ENCODE measurements at places on chromosomes 3 and 15. TPM values are rescaled to one million over a fixed set of nuclear protein-coding genes. Genes with fewer than 3 reads are reported as not detected.
A peak's percentile ranks its signal among the peaks of the same experiment; 100 is the strongest.

The FBXW12 gene
- not detected for total RNA-seq

The THAP10 gene
- 6.7 TPM for total RNA-seq

The AP3S2 gene
- 24.6 TPM for total RNA-seq

The PLSCR5 gene
- total RNA-seq, result not detected

The RRP9 gene
- total RNA-seq, result 54.5 TPM

The EFHB gene
- 0.46 TPM for total RNA-seq

The PPCDC gene
- total RNA-seq, result 26.1 TPM

The CAPN3 gene
- 0.31 TPM for total RNA-seq

DNA sequence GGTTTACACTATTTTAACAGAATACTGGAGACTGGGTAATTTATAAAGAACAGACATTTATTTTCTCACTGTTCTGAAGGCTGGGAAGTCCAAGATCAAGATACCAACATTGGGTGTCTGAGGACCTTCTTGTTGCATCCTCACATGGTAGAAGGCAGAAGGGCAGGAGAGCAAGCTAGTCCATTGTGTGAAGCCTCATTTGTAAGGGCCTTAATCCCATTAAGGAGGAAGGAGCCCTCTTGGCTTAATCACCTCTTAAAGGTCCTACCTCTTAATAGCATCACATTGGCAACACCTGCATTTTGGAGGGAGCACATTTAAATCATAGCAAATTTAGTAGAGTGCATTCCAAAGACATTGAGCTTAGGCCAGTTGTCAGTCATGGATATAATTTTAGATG lies 26.2 kb downstream of the UBE2Q2 start:
- H3K4me3 ChIP-seq, result no peak overlapping the region
- H3K4me1 ChIP-seq, result no peaks in the 10 kb centered on the region
- no peak overlapping the region for H3K27ac ChIP-seq

- H3K36me3 ChIP-seq, result no peaks in the 10 kb centered on the region
- H3K4me3 ChIP-seq, result no peak overlapping the region
- no peaks in the 10 kb centered on the region for H3K27me3 ChIP-seq
- peak overlapping the region; percentile 35 for H3K27ac ChIP-seq
Measured at GRCh38 chr15:90106522-90107117, 4.4 kb upstream of the IDH2 start.

- H3K4me1 ChIP-seq, result peaks cover 39% of the 10 kb centered on the region
- no peaks in the 10 kb centered on the region for H3K36me3 ChIP-seq
- peak overlapping the region; percentile 60 for H3K27ac ChIP-seq
- H3K27me3 ChIP-seq, result no peaks in the 10 kb centered on the region
- peak; percentile 30 for DNase-seq
Measured at GRCh38 chr15:100759698-100760356, 119.8 kb upstream of the ALDH1A3 start.

DNA sequence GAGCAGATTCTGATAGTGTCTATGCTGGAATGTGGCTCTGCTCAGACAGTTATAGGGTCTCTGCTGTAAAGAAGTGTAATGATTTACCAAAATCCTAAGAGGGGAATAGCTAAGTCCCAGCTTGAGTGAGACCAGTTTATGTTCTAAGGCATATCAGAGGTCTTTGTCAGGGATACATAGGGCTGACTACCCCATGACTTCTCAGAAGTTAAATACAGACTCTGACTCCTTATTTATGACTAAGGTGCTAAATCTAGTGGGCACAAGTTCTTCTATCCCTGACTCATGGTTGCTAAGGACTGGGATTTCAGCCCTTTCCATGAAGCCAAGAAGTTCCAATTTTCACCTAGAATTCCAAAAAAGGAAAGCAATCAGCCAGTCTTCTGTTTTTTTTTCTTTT lies 192.6 kb upstream of the POU1F1 start:
- H3K4me3 ChIP-seq, result no peak overlapping the region
- DNase-seq, result no peak
- H3K27ac ChIP-seq, result no peak overlapping the region

- H3K36me3 ChIP-seq, result no peaks in the 10 kb centered on the region
- no peak overlapping the region for H3K27ac ChIP-seq
- no peak overlapping the region for H3K4me3 ChIP-seq
- no peaks in the 10 kb centered on the region for H3K27me3 ChIP-seq
Measured at GRCh38 chr3:31288641-31289100, 244.1 kb upstream of the STT3B start.

- no peaks in the 10 kb centered on the region for H3K27me3 ChIP-seq
- H3K4me1 ChIP-seq, result peaks cover 36% of the 10 kb centered on the region
- DNase-seq, result no peak
- peak within 1 kb of the TSS; percentile 81 for H3K4me3 ChIP-seq
- H3K36me3 ChIP-seq, result no peaks in the 10 kb centered on the region
- peak within 1 kb of the TSS; percentile 93 for H3K27ac ChIP-seq
Measured at GRCh38 chr3:188154014-188154808, at the start of gene LPP. TSS of gene LPP (plus strand) at chr3:188154157. CDS start at chr3:188406121, 251,964 bp downstream.

- H3K4me1 ChIP-seq, result no peaks in the 10 kb centered on the region
- no peak overlapping the region for H3K27ac ChIP-seq
- no peaks in the 10 kb centered on the region for H3K27me3 ChIP-seq
- no peaks in the 10 kb centered on the region for H3K36me3 ChIP-seq
Measured at GRCh38 chr15:97473627-97474026, 486.9 kb upstream of the ARRDC4 start.

- no peak overlapping the region for H3K4me3 ChIP-seq
- no peak overlapping the region for H3K27ac ChIP-seq
- H3K27me3 ChIP-seq, result no peaks in the 10 kb centered on the region
- no peaks in the 10 kb centered on the region for H3K36me3 ChIP-seq
- H3K4me1 ChIP-seq, result no peaks in the 10 kb centered on the region
Measured at GRCh38 chr3:190709351-190709773, 153.1 kb downstream of the GMNC start.

- no peaks in the 10 kb centered on the region for H3K4me1 ChIP-seq
- DNase-seq, result no peak
- H3K27me3 ChIP-seq, result no peaks in the 10 kb centered on the region
- no peak overlapping the region for H3K4me3 ChIP-seq
Measured at GRCh38 chr3:86963611-86964010, 27.3 kb downstream of the VGLL3 start.

GRCh38 chr15:27847775-27848710 lies 251.1 kb downstream of the OCA2 start:
- H3K4me3 ChIP-seq, result no peak overlapping the region
- H3K27ac ChIP-seq, result no peak overlapping the region
- no peak for DNase-seq
- H3K36me3 ChIP-seq, result no peaks in the 10 kb centered on the region
- H3K27me3 ChIP-seq, result no peaks in the 10 kb centered on the region

GRCh38 chr3:58184309-58184981 lies 26.3 kb downstream of the DNASE1L3 start:
- DNase-seq, result no peak

GRCh38 chr15:22253676-22254408 lies 173.5 kb downstream of the OR4M2 start:
- no peaks in the 10 kb centered on the region for H3K36me3 ChIP-seq
- no peaks in the 10 kb centered on the region for H3K27me3 ChIP-seq
- DNase-seq, result no peak
- no peaks in the 10 kb centered on the region for H3K4me1 ChIP-seq

GRCh38 chr3:123137001-123137400 lies 64.7 kb upstream of the SEC22A start:
- no peak for DNase-seq
- peaks cover 4% of the 10 kb centered on the region for H3K36me3 ChIP-seq
- no peaks in the 10 kb centered on the region for H3K27me3 ChIP-seq
- no peak overlapping the region for H3K4me3 ChIP-seq
- no peaks in the 10 kb centered on the region for H3K4me1 ChIP-seq

- H3K4me1 ChIP-seq, result no peaks in the 10 kb centered on the region
- no peaks in the 10 kb centered on the region for H3K27me3 ChIP-seq
- DNase-seq, result no peak
- H3K36me3 ChIP-seq, result no peaks in the 10 kb centered on the region
- no peak overlapping the region for H3K27ac ChIP-seq
- no peak overlapping the region for H3K4me3 ChIP-seq
Measured at GRCh38 chr3:100875239-100875638, 118.0 kb downstream of the ABI3BP start.

GRCh38 chr3:175896655-175897054 lies 1037.5 kb downstream of the NAALADL2 start:
- H3K27ac ChIP-seq, result no peak overlapping the region
- H3K27me3 ChIP-seq, result no peaks in the 10 kb centered on the region
- no peaks in the 10 kb centered on the region for H3K4me1 ChIP-seq
- DNase-seq, result no peak
- H3K4me3 ChIP-seq, result no peak overlapping the region

- H3K4me3 ChIP-seq, result peak overlapping the region; percentile 84
- H3K27me3 ChIP-seq, result no peaks in the 10 kb centered on the region
- H3K36me3 ChIP-seq, result no peaks in the 10 kb centered on the region
- DNase-seq, result no peak
Measured at GRCh38 chr15:89088605-89089315, 504 bp downstream of the ABHD2 start.

DNA sequence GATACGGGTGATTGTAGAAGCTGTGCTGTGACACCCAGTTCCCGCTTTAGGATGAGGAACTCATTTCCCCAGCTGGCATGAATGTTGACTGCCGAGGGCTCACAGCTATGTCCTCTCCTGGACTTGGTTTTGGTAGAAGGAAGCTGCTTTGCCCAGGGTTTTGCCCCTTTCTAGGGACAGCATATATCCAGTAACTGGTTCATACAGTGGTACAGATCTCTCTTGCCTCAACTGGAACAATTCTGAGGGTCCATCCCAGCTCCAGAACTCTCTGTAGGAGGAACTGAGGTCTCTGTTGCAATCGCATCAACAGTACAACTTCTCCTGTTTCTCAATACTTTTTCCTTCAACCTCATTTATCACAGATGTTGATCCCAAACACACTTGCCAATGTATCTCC lies 54.5 kb upstream of the FNDC3B start:
- no peaks in the 10 kb centered on the region for H3K27me3 ChIP-seq
- no peak overlapping the region for H3K27ac ChIP-seq
- H3K4me1 ChIP-seq, result no peaks in the 10 kb centered on the region
- no peak for DNase-seq
- H3K36me3 ChIP-seq, result no peaks in the 10 kb centered on the region

GRCh38 chr3:47899495-47900108 lies 96.7 kb downstream of the DHX30 start:
- H3K4me3 ChIP-seq, result no peak overlapping the region
- no peaks in the 10 kb centered on the region for H3K4me1 ChIP-seq
- H3K27ac ChIP-seq, result no peak overlapping the region
- no peaks in the 10 kb centered on the region for H3K36me3 ChIP-seq

GRCh38 chr3:7241584-7242302 lies 380.8 kb downstream of the GRM7 start:
- no peak for DNase-seq
- H3K27me3 ChIP-seq, result no peaks in the 10 kb centered on the region
- no peaks in the 10 kb centered on the region for H3K36me3 ChIP-seq
- no peak overlapping the region for H3K4me3 ChIP-seq
- H3K4me1 ChIP-seq, result no peaks in the 10 kb centered on the region

- DNase-seq, result no peak
- H3K4me3 ChIP-seq, result no peak overlapping the region
- H3K27ac ChIP-seq, result no peak overlapping the region
- peaks cover 4% of the 10 kb centered on the region for H3K27me3 ChIP-seq
- no peaks in the 10 kb centered on the region for H3K36me3 ChIP-seq
- H3K4me1 ChIP-seq, result no peaks in the 10 kb centered on the region
Measured at GRCh38 chr3:140091143-140091542, 156.2 kb downstream of the CLSTN2 start.

GRCh38 chr15:62844564-62845240 lies 197.8 kb upstream of the TPM1 start:
- H3K27ac ChIP-seq, result peak overlapping the region; percentile 54
- H3K27me3 ChIP-seq, result no peaks in the 10 kb centered on the region
- H3K4me1 ChIP-seq, result peaks cover 30% of the 10 kb centered on the region
- H3K36me3 ChIP-seq, result no peaks in the 10 kb centered on the region
- H3K4me3 ChIP-seq, result no peak overlapping the region

GRCh38 chr3:12317914-12318313 lies 29.0 kb downstream of the PPARG start:
- H3K4me1 ChIP-seq, result peaks cover 39% of the 10 kb centered on the region
- H3K36me3 ChIP-seq, result peaks cover 3% of the 10 kb centered on the region
- H3K27ac ChIP-seq, result peak overlapping the region; percentile 34
- DNase-seq, result no peak
- H3K27me3 ChIP-seq, result no peaks in the 10 kb centered on the region

- DNase-seq, result no peak
- no peaks in the 10 kb centered on the region for H3K36me3 ChIP-seq
- no peak overlapping the region for H3K27ac ChIP-seq
- H3K27me3 ChIP-seq, result no peaks in the 10 kb centered on the region
Measured at GRCh38 chr3:133563186-133563591, 10.3 kb upstream of the CDV3 start.

DNA sequence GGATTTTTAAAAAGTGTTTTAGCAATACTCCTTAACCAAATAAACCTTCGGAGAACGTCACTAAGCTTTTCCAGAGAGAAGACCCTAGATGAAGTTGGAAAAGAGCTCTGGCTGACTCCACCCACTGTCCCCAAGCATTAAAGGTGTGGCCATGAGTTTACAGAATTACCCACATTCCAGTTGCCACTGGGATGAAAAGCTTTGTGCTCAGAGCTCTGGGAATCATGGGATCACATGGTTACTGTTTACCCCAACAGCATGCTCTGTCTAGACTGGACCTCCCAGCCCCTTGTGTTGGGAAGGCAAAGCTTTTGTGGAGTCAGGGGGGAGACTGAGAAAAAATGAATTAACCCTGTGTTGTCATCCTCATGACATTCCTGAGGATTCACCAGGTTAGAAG lies 55.3 kb downstream of the CCK start:
- H3K4me3 ChIP-seq, result no peak overlapping the region
- H3K4me1 ChIP-seq, result no peaks in the 10 kb centered on the region
- peaks cover 6% of the 10 kb centered on the region for H3K36me3 ChIP-seq
- no peak overlapping the region for H3K27ac ChIP-seq
- H3K27me3 ChIP-seq, result no peaks in the 10 kb centered on the region
- no peak for DNase-seq

- H3K27me3 ChIP-seq, result no peaks in the 10 kb centered on the region
- H3K4me1 ChIP-seq, result no peaks in the 10 kb centered on the region
- no peak for DNase-seq
- no peak overlapping the region for H3K4me3 ChIP-seq
- no peak overlapping the region for H3K27ac ChIP-seq
Measured at GRCh38 chr3:13705051-13705450, 156.1 kb downstream of the FBLN2 start.

- no peaks in the 10 kb centered on the region for H3K4me1 ChIP-seq
- H3K27ac ChIP-seq, result no peak overlapping the region
- no peak for DNase-seq
- H3K27me3 ChIP-seq, result no peaks in the 10 kb centered on the region
- H3K4me3 ChIP-seq, result no peak overlapping the region
- no peaks in the 10 kb centered on the region for H3K36me3 ChIP-seq
Measured at GRCh38 chr3:36397841-36398240, 17.5 kb downstream of the STAC start.

DNA sequence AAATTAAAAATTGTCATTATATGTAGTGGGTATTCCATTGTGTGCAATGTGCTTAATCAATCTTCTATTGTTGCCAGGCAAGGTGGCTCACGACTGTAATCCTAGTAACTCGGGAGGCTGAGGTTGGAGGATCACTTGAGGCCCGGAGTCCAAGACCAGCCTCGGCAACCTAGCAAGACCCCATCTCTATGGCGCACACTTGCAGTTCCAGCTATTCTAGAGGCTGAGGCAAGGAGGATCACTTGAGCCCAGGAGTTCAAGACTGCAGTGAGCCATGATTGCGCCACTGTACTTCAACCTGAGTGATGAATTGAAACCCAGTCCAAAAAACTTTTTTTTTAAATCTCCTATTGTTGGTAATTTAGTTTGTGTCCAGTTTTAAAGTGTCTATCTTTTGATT lies 33.4 kb upstream of the ABHD2 start:
- no peaks in the 10 kb centered on the region for H3K27me3 ChIP-seq
- DNase-seq, result no peak
- H3K4me3 ChIP-seq, result no peak overlapping the region
- H3K4me1 ChIP-seq, result peaks cover 4% of the 10 kb centered on the region
- no peak overlapping the region for H3K27ac ChIP-seq
- no peaks in the 10 kb centered on the region for H3K36me3 ChIP-seq

Data from Panc1 (cell line).